ENCODE measurements at places on chromosomes 7 and 10. TPM values are rescaled to one million over a fixed set of nuclear protein-coding genes. Genes with fewer than 3 reads are reported as not detected.

The TUBAL3 gene
- 0.93 TPM for total RNA-seq

The TMEM26 gene
- total RNA-seq, result 0.07 TPM

The CDK5 gene
- total RNA-seq, result 5.3 TPM

The NPSR1 gene
- not detected for total RNA-seq

The TAS2R41 gene
- total RNA-seq, result not detected

The SPOCK2 gene
- total RNA-seq, result 3.9 TPM

The PAPOLB gene
- not detected for total RNA-seq

The SCART1 gene
- 2.2 TPM for total RNA-seq

The AMZ1 gene
- 0.27 TPM for total RNA-seq

The HOXA2 gene
- 1.5 TPM for total RNA-seq

The CYREN gene
- 42.2 TPM for total RNA-seq

The FFAR4 gene
- 0.34 TPM for total RNA-seq

The MGAM2 gene
- total RNA-seq, result not detected

The MYO1G gene
- total RNA-seq, result 3.0 TPM

The FXYD4 gene
- not detected for total RNA-seq

The IGF2BP3 gene
- not detected for total RNA-seq

The POLR2J2 gene
- total RNA-seq, result 3.1 TPM

The PON3 gene
- total RNA-seq, result 12.0 TPM

The CHN2 gene
- 3.8 TPM for total RNA-seq

DNA sequence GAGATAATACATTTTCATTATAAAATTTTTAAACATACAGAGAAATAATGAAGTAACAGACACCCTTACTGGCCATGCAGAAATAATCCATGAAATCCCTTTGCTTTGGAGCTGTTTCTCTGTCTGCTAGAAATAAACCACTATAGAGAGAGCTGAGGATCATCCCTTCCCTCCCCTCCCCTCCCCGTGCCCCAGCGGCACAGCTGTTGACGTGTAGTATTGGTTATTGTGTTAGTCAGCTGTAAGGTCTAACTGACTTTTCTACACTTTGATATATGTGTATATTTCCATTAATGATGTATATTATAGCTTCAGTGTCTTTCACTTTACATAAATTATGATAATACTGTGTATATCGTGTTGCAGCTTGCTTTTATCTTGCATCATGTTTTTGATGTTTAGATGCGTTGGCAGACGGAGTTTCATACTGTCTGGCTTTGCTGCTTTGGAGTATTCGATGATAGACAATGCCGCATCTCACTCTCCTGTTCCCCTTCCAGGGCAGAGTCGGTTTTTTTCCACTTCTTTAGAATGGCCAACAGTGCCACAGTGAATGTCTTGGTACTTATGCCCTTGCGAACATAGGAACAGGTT, 27.4 kb upstream of the GRID1 start:
- no peak for DNase-seq

- DNase-seq, result no peak
Measured at GRCh38 chr7:133781486-133782090, 345.6 kb upstream of the LRGUK start.

- no peak for DNase-seq
Measured at GRCh38 chr7:85829176-85829575, 642.3 kb upstream of the SEMA3D start.

GRCh38 chr7:129782818-129783583, 169.8 kb downstream of the UBE2H start:
- DNase-seq, result no peak

DNA sequence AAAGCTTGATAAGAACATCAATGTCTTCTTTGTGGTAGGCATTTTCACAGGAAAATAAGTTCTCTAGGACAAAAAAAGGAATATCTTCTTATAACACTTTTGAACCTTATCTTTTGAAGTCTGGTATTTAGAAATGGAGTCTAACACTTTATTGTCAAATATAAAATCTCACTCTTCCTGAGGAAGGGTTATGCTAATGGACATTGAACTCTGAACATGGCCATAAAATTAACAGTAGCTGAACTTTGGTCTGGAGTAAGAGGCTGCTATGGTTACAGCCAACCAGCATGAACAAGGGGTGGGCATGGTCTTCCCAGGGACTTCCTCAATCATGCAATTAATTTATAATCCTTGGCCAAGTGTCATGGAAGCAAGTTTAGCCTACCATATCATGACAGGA, at the start of gene CLRN3:
Gene CLRN3 (minus strand): TSS at position 199 of the 400 bp plus-strand sequence. CDS start 157 bp downstream, at position 42.
- no peak for DNase-seq

DNA sequence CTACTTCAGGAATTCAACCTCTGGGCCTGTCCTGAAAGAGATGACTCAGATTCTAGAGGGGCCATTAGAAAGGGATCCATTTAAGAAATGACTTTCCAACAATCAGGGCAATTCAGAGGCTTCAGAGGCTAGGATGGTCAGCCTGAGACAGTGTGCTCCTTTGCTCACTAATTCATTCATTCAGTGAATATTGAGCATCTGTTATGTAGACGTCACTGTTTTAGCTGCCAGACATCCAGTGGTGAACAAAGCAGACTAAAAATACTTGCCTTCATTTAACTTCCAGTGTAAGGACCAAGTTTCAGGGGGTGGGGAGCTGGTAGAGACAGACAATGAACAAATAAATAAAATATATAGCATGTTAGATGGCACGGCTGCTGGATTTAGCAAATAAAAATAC, 1.6 kb downstream of the KIAA1217 start:
- DNase-seq, result no peak

DNA sequence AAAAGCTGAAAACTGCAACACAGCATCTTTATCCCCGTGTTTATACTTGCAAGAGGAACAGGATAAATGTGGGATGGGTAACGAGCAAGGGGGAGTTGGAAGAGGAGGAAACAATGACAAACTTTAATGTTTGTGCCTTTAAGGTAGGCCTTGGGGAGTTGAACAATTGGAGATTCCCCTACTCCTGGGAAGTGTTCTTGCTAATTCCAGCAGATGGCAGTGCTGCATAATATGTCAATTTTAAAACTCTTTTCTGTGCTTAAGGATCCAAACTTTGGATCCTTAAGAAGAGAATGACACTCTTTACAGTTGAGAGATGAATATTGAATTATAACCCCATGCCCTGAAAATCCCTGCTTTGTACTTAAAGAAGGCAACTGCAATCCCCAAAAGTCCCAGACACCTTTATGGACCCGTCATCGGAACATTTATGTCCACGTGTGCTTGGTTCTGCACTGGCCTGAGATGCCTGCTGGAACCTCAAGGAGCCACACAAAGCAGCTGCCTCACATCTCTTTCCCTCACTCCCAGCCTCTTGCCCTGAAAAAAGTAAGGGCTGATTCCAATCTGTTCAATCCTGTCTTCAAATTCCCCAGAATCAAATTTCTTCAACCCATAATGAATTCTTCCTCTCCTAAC, 12.0 kb downstream of the IFIT5 start:
- DNase-seq, result no peak

DNA sequence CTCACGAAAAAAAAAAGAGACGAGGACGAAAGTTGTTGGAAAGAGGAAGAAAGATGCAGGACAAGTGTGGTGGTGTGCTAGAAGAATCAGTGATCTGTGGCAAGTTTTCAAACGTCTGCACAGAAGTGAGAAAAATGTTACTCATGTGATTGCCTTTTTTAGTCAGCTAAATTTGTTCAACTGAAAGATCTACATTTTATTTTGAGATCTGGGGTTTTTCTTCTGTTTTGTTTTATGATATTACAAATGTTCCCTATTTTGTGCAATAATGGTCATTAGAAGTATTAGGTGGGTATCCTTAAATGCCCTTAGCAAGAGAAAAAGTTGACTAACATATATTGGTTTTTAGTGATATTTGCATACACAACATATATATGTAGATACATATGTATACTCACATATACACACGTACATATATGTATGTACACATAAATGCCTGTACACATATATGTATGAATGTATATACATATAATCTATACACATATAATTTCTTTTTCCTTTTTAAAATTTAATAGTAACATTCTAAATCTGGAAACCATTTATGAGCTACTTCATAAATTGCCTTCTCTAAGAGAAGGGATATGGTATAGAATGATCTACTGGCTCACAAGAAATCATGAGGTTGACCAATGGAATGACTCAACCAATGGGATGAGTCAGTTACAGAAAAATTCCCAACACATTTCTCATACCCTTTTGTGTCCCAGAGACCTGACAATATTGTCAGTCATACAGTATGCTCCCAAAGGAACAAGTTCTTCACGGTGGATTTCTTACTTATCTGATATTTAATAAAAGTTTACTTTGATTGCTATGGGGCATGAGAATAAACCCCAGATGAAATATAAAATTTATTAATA, 38.4 kb downstream of the SLC39A12 start:
- DNase-seq, result no peak

DNA sequence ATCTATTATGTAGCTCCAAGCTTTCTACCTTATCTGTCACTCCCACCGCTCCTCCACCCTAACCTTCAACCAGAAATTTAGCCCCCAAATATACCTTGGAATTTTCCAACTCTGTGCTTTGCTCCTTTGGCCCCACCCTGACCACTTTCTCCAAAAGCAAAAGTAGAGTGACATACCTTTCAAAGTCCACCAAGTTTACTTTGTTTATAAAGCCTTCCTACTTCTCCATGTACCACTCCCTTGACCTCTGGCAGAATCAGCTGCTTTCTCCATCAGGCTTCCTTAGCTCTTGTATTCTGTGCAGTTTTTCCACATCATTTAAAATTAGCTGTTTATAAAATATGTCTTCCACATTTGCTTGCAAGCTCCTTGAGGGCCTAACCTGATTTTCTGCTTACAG, 40.9 kb upstream of the RSBN1L start:
- DNase-seq, result no peak

DNA sequence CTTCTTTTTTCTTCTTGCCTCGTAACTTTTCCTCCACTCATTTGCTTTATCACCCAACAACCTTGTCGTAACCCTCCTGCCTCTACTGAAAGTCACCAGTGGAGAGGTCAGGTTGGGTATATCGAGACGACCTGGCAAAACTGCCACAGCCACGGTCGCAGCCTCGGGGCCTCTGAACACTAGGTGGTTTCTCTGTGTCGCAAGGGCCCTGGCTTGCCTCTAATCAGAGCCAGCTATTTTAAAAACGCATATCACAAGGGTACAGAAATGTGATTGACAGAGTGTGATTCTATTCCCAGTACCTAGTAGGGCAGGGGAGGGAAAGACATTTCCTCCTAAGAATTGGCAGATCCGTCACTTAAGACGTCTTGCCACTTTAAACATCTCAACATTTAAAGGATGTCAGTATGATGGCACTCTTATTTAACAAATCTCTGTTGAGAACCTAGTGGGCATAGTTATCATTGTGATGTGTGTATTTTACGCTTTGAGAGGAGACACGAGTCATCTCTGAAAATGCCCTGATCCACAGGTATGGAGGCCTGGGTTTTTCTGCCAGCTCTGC, 197.5 kb downstream of the ARHGAP21 start:
- peak; percentile 58 for DNase-seq

DNA sequence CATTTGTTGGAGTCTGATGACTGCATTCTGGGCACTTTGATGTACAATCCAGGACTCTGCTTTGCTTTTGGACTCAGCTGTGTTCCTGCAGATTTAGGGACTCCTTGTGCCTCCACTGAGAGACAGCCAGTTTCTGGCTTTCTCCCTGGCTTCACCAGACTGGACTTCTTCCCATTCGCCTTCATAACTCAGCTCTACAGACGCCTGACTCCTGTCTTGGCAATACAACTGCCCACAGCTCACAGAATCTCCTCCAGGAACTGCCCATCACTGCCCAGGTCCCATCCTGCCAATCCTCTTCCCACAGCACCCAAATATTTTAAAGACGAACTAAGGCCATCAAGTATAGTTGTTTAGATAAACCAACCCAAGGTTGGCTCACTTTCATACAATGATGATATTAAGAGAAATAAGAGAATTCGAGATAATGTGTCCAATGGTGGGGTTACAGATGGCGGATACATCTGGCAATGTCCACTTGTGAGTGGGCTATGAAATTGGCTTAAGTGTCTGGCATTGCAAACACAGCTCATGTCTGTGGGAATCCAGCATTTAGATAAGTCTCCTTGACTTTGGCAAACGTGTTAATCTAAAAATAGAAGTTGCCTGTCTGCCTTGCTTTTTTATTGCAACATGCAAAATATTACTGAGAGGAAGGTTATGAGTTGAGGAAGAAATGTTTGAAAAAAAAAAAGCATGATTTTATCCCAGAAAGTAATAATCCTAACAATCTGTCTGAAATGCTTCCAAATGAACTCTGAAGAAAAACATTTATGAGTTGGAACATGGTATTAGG, 95.1 kb downstream of the ITGA8 start:
- DNase-seq, result no peak

GRCh38 chr7:34091321-34091917, 186.1 kb downstream of the BMPER start:
- no peak for DNase-seq

DNA sequence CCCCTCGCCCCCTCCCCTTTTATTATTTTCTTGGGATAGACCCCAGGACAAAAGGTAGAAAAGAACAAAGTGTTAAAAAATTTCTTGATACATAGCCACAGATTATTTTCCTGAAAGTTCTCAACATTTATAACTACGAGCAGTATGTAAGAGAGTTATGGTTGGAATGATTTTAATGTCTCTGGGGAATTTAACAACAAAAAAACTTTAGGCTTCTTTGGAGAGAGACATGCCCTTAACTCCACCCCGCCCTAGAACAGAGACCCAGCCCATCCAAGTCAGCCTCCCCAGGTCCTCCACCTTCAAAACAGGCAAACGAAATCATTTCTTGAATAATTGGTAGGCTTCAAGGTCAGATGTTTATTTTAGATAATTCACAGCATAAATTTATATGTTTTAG, 97.1 kb downstream of the TCF7L2 start:
- DNase-seq, result peak; percentile 20

GRCh38 chr7:74581916-74582440, 75.5 kb upstream of the GTF2I start:
- no peak for DNase-seq

- no peak for DNase-seq
Measured at GRCh38 chr10:47366731-47367460, 17.2 kb downstream of the ZNF488 start.

DNA sequence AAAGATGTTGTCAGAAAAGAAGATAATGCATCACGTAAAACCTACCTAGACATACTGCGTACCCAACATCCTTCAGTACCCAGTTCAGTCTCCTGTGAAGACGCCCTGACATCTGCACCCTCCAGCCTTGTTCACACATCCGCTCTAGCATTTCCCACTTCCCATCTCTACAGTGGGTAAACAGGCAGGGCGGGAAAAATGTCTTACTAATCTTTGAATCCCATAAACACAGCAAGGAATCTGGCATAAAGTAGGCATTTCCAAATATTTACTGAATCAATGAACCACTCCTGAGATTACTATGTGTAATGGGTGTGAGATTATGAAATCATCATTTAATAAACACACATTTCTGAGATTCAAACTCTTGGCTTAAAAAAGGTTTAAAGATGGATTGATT, 132.8 kb downstream of the GLI3 start:
- no peak for DNase-seq

GRCh38 chr7:26989897-26990670, 105.7 kb downstream of the HOXA1 start:
- no peak for DNase-seq

GRCh38 chr7:1046722-1047679, 2.7 kb downstream of the GPR146 start:
- no peak for DNase-seq

- DNase-seq, result no peak
Measured at GRCh38 chr7:140214075-140214684, 37.4 kb upstream of the KDM7A start.

GRCh38 chr7:156832195-156832877, 60.6 kb downstream of the LMBR1 start:
- DNase-seq, result no peak
